Type B pancreatic cell (in vitro differentiated cells): ENCODE measurements at places on chromosomes 2 and 18. TPM values are rescaled to one million over a fixed set of nuclear protein-coding genes. Genes with fewer than 3 reads are reported as not detected.

DNA sequence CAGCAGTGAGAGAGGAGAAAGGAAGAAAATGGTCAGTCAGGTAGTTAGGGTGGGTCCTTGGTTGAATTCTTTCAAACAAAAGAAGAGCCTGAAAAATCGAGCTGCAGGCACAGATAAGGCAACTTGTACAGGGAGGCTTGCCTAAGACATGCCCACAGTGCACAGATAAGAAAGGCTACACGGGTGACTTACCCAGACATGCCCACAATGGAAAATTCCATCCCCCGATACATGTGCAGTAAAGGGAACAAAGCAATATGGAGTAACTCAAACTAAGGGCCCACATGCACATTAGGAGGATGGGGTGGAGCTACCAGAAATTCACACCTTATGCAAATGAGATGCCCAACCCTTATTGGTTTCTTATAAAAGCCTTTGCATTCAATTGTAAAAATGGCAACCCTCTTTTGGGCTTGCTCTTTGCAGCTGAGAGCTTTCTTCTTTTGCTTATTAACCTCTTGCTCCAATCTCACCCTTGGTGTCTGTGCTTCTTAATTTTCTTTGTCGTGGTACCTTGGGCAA, 110.3 kb upstream of the RMP24 start:
- H3K27me3 ChIP-seq: no peaks in the 10 kb centered on the region
- H3K27ac ChIP-seq: peak overlapping the region; percentile 46
- DNase-seq: peak; percentile 7
- no peak overlapping the region for H3K4me3 ChIP-seq

SERPINB10 gene
- total RNA-seq: not detected in 2 replicates

- peaks cover 4% of the 10 kb centered on the region for H3K36me3 ChIP-seq
- peak; percentile 77 for DNase-seq
- peak overlapping the region; percentile 93 for H3K4me3 ChIP-seq
- peaks cover 7% of the 10 kb centered on the region for H3K27me3 ChIP-seq
These were observed 779 bp upstream of the LYPD6 start for GRCh38 chr2:149329489-149330126.

DNA sequence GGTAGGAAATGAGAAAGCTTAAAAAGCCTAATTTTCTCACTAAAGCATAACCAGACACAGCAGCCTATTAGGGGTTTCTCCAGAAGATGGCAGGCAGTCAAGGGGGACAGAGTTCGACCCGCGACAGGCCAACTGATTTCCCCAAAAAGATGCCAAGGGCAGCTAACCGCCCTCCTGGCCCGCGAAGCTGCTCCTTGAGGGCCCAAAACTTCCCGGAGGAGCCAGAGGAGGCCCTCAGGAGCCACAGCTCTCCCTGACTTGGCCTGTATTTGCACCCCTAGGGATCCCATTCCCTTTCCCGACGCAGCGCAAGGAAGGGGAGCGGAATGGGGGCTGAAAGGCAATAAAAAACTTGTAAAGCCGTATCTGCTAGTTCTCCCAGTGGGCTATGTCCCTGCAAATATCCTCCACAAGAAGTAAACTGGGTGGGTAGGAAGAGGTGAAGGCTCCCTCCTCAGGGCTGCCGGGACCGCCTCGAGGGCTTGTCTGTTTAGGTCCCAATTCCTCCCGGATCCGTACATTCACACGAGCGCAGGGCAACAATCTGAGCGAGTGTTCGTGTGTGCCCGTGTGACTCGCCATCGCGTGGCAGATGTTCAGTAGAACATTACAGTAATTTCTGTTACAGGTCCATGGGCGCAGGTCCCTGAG, 756 bp upstream of the NAGK start:
- peak overlapping the region; percentile 100 for H3K4me3 ChIP-seq
- peaks cover 10% of the 10 kb centered on the region for H3K36me3 ChIP-seq
- H3K4me1 ChIP-seq: peaks cover 42% of the 10 kb centered on the region
- DNase-seq: no peak

POTEJ gene
- not detected in 2 replicates for total RNA-seq

SERPINB12 gene
- total RNA-seq: 15.5 and 22.3 TPM in 2 replicates

- DNase-seq: no peak
- peaks cover 1% of the 10 kb centered on the region for H3K27me3 ChIP-seq
- peaks cover 6% of the 10 kb centered on the region for H3K36me3 ChIP-seq
- H3K27ac ChIP-seq: no peak overlapping the region
- H3K4me3 ChIP-seq: no peak overlapping the region
These were observed 97.0 kb downstream of the FHOD3 start for GRCh38 chr18:36394486-36394885.

DNA sequence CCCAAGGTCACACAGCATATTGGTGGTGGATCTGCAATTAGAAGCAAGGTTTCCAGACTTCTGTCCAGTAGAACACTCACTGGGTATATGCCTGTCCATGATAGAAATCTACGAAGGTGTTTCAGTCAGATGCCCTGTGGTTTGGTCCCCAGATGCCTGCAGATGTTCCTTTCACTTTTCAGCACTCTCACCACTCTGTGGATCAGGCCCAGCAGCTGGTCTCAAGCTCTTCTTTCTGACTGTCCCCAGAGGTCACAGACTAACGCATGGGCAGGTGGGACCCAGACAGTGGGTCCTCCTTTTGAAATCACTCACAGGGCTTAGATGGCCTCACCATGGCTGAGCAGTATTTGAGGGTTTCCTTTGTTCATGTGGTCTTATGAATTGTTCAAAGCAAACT, 376.5 kb downstream of the ALK start:
- DNase-seq: no peak
- no peak overlapping the region for H3K4me3 ChIP-seq
- H3K36me3 ChIP-seq: no peaks in the 10 kb centered on the region
- no peaks in the 10 kb centered on the region for H3K27me3 ChIP-seq

- no peaks in the 10 kb centered on the region for H3K4me1 ChIP-seq
- no peak for DNase-seq
- no peaks in the 10 kb centered on the region for H3K27me3 ChIP-seq
- H3K36me3 ChIP-seq: no peaks in the 10 kb centered on the region
- H3K27ac ChIP-seq: no peak overlapping the region
These were observed 677 bp upstream of the MC2R start for GRCh38 chr18:13915995-13916431.

- H3K27me3 ChIP-seq: peaks cover 5% of the 10 kb centered on the region
- H3K27ac ChIP-seq: peak overlapping the region; percentile 60
- peak overlapping the region; percentile 46 for H3K4me3 ChIP-seq
- DNase-seq: peak; percentile 83
These were observed 253.4 kb downstream of the ETAA1 start for GRCh38 chr2:67650291-67651133.

DNA sequence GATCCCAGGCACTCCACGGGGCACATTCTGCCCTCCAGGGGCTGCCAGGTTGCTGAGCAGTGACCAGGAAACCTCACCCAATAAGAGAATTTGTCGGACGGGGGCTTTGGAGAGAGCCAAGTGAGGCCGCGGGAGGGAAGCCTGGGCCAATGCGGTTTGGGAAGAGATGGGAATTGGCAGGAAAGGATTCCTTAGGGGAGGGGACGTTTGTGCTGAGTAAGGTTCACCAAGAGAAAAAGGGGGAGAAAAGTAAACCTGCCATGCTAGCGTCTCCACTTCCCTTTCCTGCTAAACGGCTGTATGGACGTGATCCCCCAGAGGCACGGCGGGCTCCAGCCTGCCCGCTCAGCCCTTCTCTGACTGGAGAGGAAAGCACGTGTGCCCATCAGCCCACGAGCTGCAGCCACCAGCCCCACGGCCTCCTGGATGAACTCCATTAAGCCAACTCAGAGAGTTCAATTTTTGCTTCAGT, 194.4 kb upstream of the ID2 start:
- H3K4me1 ChIP-seq: peaks cover 32% of the 10 kb centered on the region
- no peaks in the 10 kb centered on the region for H3K27me3 ChIP-seq
- H3K4me3 ChIP-seq: no peak overlapping the region
- H3K36me3 ChIP-seq: no peaks in the 10 kb centered on the region
- no peak overlapping the region for H3K27ac ChIP-seq

ABI2 gene
- total RNA-seq: 47.8 and 94.6 TPM in 2 replicates
